NCI-H1436 (cell line): ENCODE measurements at places on chromosomes 11 and 22.

DNA sequence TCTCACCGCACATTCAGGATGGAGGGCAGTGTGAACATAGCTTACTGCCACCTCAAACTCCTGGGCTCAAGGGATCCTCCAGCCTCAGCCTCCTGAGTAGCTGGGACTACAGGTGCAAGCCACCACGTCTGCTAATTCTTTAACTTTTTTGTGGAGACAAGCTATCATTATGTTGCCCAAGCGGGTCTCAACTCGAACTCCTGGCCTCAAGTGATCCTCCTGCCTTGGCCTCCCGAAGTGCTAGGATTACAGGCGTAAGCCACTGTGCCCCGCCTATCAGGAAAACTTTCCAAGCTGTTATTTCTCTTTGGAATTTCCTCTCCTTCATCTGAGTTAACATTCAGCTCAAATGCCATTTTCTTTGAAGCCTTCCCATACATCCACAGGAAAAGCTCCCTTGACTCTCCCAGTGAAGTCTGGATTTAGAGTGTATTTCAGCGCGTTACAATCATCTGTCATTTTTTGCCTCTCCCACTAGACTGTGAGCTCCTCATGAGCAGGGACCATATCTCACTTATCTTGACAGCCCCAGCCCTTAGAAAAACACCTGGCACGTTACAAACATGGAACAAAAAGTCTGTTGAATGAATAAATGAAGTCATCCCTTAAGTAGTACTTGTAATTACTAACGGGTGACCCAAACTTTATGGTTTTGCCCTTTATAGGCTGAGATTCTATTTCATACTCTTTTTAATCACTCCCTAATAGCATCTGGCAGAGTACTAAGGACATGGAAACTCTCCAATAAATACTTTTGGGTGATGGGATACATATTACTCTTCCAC lies 2.2 kb downstream of the MRTFA start:
- DNase-seq: no peak

GRCh38 chr11:33779849-33780528 lies 5.7 kb upstream of the FBXO3 start:
- DNase-seq: no peak

DNA sequence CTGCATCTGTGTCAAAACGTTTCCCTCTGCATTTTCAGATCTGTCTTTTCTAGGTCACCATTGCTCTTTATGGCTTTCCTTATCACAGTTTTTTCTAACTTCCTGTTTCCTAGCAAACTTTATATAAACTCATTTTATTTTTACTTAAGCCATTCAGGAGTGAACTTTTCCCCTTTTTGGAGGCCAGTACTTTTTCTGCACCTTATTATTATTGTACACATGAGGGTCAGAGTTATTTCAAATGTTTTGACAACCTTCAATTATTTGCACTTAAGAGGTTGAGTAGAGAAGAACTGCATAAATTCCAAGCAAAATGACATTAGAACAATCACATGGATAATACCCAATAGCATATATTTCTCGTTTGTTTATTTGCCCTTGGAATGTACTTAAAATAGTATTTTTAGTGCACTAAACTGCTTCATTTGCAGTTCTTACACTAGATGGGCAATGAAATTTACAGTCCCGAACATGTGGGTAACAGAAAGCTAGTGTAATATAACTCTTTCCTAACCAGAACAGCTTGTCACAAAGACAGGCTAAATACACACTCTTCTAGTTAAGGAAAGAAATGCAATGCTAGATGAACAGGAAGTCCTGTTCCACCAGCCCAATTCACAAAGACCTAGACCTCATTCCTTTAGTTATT lies 79.5 kb downstream of the UBASH3B start:
- DNase-seq: no peak

GRCh38 chr11:12962306-12962705 lies 46.8 kb upstream of the RASSF10 start:
- DNase-seq: no peak

DNA sequence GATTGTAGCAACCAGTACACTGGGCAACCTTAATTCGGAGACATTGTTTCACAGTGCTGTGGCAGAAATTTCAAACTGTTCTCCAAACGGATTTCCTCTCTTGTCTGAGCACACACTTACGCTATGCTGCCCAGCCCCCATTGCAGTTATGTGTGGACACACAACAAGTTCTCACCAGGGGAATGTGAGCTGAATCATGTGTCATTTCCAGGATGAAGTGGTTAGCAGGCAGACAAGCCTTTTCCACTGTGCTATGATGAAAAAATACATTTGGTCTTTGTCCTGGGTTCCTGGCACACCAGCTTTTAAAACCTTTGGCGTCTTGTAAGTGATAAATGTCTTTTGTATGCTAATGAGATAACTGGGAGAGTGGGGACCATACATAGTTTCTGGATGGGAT lies 46.9 kb upstream of the SYT9 start:
- DNase-seq: no peak

GRCh38 chr11:124050748-124051147 lies 9.6 kb upstream of the OR10G7 start:
- no peak for DNase-seq

- no peak for DNase-seq
Observed at GRCh38 chr11:31417357-31417756, 47.7 kb downstream of the DNAJC24 start.

- no peak for DNase-seq
Observed at GRCh38 chr22:29806196-29806595, 31.9 kb downstream of the ASCC2 start.

DNA sequence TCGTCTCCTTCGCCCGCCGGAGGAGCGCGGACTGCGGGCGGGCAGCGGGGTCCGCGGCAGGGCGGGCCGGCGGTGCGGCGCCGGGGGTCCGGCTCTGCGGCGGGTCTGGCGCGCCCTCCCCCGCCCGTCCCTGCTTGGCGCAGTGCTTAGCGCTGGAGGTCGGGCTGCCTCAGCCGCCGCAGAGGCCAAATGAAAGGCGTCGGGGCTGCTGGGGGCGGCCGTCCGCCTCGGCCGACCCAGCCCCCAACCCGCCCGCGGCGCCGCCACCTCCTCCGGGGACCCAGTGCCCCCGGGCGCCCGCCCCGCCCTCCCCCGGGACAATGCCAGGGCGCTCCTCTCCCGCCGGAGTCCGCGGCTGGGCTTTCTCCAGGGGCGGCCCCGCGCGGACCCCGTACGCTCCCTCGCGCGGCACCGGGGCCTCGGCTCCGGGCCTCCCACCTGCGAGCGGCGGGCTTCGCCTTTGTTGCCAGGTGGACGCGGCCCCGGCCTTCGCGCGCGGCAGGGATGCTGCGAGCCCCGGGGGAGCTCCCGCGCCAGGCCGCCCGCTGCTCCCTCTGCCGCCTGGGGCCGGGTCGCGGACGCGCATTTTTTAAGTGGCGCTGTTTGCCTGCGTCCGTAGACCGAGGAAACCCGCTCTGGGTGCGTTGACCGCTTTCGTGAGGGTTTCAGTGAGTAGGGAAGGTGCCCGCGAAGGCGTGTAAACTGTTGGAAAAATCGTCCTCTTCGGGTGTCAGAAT lies 583 bp downstream of the APLP2 start:
- DNase-seq: peak; percentile 30

- no peak for DNase-seq
Observed at GRCh38 chr22:31223786-31224191, 11.7 kb downstream of the LIMK2 start.

DNA sequence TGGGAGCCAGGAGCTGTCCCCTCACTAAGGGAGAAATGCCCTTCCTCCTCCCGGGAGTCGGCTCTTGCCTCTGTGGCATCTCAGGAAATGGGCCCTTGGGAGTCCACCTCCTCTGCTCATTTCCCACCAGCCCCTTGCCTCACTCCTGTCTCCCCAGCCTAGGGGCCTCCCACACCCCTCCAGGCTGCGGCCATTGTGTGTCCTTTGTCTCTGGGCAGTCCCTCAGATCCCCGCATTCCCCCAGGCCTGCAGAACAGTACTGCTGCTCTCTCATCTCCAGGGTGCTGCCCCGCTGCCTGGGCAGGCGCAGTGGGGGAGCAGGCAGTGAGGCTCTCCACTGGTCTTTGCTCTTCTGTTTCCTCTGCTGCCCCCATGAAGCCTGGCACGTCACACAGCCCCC lies 25.0 kb downstream of the ADA2 start:
- no peak for DNase-seq
